WTC11 (cell line): ENCODE measurements at places on chromosomes 6 and 20. TPM values are rescaled to one million over a fixed set of nuclear protein-coding genes. Genes with fewer than 3 reads are reported as not detected.

The EYS gene
- 0.18 TPM in 1 of 3 replicates, not detected in the others for total RNA-seq

DNA sequence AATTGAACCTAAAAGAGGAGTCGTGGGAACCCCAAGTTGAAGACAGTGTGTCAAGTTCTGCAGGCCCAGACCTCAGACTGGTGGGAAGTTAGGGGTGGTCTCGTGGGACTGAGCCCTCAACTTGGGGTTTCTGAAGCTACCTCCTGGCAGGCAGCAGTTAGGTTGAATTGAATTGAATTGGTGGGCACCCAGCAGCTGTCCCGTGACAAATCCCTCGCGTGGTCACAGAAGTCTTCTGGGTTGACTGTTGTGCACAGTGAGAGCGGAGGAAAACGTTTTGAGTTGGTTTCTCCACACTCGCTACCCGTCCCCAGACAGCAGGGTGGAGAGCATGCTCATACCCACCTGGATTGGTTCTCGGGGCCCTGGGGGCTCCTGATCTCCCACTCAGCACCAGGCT is 12.9 kb downstream of the SLC4A11 start:
- DNase-seq = no peak

DNA sequence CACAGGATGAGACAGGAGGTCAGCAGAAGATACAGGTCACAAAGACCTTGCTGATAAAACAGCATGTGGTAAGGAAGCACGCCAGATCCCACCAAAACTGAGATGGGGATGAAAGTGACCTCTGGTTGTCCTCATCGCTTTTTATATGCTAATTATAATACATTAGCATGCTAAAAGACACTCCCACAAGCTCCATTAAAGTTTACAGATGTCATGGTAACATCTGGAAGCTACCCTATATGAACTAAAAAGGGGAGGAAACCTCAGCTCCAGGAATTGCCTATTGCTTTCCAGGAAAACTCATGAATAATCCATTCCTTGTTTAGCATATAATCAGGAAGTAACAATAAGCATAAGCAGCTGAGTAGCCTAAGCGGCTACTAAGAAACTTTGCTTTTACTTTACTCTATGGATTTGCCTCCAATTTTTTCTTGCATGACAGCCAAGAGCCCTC is 8.4 kb upstream of the RIN2 start:
- no peak for DNase-seq

DNA sequence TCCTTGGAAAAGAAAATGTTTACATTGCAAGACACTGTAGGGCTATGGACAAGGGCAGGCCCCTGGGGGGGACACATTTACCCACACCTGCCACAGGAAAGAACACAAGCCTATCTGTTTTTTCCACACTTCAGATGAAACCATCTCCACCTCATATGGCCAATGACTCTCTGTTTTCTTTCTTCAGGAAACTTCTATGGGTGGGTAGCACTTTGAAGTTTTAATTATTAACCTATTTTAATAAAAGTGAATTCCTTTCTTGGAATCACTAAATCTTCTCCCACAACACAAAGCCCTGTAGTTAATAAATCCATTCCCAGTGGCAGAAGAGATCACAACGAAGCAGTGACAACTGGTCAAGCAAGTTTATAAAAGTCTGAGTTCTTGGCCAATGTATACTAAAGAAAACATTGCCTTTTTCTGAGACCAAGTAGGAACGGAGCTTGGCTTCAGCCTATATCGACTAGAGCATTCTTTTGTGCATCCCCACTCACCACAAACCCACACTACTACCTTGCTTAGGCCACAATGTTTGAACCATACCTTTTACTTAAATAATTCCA is 125.1 kb upstream of the CARMIL1 start:
- DNase-seq = no peak

GRCh38 chr6:7486951-7487350 is 54.5 kb upstream of the DSP start:
- no peak for DNase-seq

The PRSS35 gene
- 2.7 to 6.7 TPM (median 3.1 TPM) in 3 replicates for total RNA-seq

DNA sequence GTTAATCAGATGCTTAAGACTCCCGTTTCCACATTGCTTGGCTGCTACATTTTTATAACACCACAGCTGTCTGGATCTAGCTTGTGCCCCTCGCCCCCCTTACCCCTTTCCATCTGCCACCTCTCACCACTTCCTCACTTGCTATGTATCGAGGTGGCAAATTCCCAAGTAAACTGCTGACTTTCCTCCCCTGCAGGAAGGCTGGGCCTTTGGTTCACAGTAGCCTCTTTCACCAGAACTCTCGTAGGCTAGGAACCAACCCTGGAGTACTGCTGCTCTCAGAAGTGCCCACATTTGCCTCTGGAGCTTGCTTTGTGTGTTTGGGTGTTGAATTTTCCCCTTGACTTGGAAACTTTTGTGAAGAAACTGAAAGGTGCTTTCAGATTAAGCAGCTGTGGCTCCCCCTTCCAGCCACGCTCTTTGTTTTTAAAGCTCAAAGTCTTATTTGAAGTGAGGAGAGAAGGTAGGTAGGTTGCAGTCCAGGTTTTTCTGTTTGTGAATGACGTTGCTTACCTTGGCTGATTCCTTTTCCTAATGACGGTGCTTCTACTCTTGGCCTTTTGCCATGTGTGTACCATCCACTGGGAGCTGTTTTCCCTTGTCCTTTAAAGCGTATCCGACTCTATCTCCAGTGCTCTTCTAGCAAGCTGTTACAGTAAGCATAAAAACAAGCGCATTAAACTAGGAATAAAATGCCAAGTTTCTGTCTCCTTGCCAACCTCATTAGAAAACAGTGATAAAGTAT is 90.4 kb downstream of the CARMIL1 start:
- DNase-seq = no peak

The RIPOR3 gene
- total RNA-seq = 5.4 to 6.5 TPM (median 6.0 TPM) in 3 replicates
